Endodermal cell (in vitro differentiated cells): ENCODE measurements at places on chromosomes 7 and 10. TPM values are rescaled to one million over a fixed set of nuclear protein-coding genes. Genes with fewer than 3 reads are reported as not detected.

The MYL10 gene
- total RNA-seq = not detected in 3 replicates

The RELN gene
- total RNA-seq = 3.3 and 3.9 TPM in 2 replicates

The CEP55 gene
- 28.4 to 76.4 TPM (median 66.8 TPM) in 3 replicates for total RNA-seq

The NRAP gene
- 0.11 TPM in 2 replicates for total RNA-seq

GRCh38 chr10:85826377-85826776 is 540.2 kb downstream of the GRID1 start:
- no peak for DNase-seq

DNA sequence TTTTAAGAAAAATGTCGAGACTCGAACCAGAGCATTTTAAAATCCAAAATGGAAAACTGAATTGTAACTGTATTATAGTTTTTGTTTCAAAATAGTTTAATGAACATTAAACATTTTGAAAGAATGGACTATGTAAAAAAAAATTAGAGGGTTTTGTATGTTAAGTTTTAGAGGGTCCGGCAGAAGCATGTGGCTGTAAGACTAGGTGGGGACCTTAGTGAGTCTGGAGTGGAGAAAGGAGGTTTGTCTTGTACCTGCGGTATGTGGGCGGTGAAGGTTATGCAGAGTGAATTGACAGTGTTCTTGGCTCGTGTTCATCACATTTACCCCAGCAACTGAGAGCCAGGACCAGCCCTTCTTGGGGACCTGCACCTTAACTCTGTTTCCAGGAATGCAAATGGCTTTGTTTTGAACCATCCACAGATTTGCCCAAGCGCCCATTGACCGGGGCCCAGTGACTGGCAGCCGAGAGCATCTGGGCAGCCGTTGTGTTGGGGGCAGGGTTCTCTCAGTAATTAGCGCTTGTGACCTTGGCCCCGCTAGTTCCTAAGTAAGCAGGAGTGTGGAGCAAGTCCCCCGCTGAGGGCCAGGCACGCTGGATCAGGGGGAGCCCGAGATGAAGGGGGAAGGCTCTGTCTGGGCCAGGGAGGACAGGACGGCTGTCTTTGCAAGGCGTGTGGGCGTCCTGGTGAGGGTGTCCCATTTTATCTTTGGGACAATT is 1.4 kb upstream of the KLF6 start:
- peak; percentile 96 for DNase-seq

DNA sequence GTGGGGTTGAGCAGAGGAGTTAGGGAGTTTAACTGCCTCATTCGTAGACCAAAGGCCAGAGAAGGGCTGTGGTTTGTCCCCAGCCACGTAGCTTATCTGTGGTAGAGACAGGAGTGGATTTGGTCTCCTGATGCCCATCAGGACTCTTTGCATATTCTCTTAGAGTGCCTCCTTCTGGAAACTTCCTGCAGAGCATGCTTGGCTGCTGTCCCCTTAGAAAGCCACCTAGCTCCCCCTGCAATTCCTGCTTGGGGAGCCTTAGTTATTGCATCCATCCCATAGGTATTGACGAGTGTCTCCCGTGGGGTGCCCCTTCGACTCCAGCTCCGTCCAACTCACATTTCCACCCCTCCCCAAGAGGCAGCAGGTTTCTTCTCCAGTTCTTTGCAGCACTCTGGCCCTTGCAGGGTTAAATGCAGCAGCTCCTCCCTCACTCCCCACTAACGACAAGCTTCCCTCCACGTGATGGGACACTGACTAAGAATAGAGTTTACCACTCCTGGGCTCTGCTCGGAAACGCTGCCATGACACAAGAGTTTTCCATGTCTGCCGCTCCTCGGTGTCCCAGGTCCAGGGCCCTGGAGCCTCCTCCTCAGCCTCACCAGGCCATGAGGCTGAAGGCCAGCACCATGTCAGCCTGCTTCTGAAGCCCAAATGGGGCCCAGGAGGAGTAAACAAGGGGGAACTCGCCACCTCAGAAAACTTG is 147.8 kb upstream of the UNC5B start:
- no peak for DNase-seq

- DNase-seq = no peak
Measured at GRCh38 chr10:60353519-60354258, 36.0 kb downstream of the ANK3 start.

DNA sequence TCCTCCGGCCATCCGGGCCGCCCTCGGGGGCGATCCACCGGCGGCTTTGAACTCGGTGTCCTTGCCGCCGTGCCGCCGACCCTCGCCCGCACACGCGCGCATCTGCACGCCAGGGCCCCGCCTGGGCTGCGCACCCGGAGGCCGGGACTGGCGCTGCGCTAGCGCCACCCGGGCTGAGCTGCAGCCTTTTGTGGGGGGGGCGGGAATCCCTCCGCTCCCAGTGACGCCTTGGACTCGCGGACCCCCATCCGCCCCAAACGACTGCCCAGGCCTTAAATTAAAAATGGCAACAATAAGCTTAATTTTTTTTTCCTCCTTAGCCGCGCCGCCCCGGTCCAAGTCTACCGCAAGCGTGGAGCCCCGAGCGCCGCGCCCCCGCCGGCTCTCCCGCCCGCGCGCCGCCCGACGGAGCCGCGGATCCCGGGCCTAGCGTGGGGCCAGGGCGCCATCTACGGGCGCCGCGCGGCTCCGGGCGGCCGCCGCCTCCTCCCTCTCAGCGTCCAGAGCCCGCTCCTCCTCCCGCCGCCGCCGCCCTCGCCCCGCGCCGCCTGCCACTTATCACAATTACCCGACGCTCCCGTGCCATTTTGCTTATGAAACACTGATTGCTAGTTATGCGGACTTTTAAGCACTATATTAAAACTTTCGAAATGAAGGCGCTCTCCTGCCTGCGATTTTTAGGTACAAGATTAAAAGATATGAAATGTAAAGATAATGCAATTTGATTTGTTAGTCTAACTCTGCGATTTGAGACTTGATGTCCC is 7.5 kb upstream of the EBF3 start:
- DNase-seq = peak; percentile 85

DNA sequence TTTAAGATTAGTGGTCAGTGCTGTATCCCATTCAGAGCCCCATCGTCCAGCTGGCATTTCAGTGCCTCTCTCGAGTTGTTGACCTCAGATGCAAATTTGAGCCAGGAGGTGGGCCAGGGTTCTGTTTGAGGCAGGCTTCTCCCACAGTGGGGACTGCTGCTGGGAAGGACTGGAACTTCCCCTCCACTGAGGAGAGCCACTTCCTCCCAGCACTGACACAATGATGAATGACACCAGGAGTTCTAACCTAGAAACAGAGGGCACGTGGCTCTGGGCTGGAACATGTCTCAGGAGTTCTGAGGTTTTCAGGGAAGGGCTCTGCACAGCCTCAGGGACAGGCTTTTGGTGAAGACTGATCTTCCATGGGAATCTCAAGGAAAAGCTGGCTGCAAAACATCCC is 18.3 kb upstream of the BTBD16 start:
- peak; percentile 42 for DNase-seq

DNA sequence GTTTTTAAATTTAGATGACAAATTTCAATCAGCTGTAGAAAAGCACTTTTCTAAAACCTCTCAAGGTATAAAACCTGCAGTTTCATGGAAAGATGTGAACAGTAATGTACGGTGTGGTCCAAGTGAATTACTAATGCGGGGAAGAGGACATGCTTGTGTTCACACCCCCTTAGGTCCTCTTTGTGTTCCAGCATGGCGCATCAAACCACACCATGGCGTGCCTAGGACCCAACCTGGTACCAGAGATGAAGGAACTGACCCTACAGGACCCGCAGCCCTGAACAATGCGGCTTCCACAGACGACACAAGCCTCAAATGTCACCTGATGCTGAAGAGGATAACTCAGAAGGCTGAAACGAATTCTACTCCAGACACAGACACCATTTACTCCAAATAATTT is 81.3 kb upstream of the GPR22 start:
- DNase-seq = no peak

DNA sequence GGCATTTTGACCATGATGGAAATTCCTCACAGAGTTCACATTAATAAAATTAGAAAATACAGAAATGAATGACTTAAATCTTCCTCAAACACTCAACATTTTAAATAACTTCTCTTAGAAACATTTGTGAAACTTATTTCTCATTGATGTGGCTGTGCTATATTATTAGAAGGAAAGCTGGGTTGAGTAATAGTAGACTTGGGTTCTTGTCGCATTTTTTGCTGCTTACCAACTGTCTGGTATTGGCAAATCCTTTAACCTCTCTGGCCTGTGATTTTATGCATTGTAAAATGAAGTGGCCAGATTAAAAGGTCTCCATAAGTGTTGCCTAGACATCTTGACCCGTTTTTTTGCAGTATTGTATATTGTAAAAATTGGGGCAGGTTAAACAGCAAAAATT is 66.5 kb downstream of the VPS50 start:
- no peak for DNase-seq

DNA sequence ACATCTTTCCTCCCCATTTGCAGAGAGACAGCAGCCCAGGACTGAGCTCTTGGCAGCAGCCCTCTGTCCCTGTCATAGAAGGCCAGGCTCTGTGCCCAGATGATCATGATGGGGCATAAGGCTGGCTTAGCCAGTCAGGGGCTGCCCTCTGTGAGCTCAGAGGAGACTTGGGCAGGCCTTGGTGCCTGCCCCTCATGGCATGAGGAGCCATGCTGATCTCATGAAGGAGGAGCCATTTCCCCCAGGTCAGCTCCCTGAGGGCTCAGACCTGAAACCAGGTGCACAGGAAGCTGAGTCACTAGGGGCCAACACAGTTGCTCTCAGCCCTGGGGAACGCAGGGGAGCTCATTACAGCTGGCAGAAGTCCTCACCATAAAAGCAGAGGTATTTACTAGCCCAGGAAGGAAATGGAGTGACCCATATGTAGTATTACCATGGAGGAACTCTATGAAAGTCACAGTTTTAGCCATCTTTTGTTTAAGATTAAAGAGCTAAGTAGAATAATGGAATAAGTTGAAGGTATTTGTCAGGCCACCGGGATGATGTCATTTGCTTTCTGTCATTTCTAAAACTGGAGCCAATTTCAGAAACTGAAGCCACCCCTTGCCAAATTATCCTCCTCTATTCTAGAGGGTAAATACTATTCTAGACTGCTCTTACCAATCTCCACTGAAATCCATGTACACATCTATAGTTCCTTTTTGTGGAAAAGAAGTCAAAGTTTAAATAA is 362.4 kb upstream of the ZNF32 start:
- DNase-seq = no peak

DNA sequence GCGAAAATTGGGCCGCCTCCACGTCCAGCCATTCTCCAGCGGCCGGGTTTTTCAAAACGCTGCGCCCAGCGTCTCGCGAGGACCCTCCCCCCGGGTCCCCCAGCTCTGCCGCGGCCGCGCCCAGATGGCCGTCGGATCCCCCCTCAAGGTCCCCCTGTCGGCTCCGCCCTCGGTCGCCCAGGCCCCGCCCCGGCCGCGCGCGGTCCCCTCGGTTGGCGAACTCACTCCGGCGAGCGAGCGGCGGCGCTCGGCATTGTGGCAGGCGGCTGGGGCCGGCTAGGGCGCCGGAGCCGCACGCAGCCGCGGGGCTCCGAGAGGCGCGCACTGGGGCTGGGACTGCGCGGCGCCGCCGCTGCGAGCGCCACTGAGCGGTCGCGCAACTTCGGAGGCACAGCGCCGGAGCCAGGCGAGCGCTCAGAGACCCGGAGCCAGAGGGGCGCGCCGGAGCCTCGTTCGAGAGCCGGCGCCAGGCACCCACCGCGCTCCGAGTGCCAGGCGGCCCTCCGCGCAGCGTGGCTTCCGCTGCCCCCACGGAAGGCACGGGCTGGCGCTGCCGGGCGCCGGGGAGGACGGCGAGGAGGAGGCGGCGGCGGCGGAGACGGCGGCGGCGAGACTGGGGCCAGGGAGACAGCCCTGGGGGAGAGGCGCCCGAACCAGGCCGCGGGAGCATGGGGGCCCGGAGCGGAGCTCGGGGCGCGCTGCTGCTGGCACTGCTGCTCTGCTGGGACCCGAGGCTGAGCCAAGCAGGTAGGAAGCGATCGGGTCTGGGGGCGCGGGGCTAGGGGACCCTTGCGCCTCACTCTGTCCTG is at the start of gene UNC5B:
Gene UNC5B (plus strand): TSS at position 253 of the 809 bp plus-strand sequence. CDS start 416 bp downstream, at position 669.
- peak; percentile 96 for DNase-seq

GRCh38 chr7:144158861-144159260 is 24.4 kb upstream of the CTAGE4 start:
- DNase-seq = no peak

GRCh38 chr7:30018451-30018850 is 8.1 kb downstream of the FKBP14 start:
- DNase-seq = no peak

GRCh38 chr10:110783509-110784107 is 88.1 kb upstream of the PDCD4 start:
- DNase-seq = no peak

- no peak for DNase-seq
Measured at GRCh38 chr10:5254488-5254887, 57.9 kb downstream of the AKR1C4 start.

DNA sequence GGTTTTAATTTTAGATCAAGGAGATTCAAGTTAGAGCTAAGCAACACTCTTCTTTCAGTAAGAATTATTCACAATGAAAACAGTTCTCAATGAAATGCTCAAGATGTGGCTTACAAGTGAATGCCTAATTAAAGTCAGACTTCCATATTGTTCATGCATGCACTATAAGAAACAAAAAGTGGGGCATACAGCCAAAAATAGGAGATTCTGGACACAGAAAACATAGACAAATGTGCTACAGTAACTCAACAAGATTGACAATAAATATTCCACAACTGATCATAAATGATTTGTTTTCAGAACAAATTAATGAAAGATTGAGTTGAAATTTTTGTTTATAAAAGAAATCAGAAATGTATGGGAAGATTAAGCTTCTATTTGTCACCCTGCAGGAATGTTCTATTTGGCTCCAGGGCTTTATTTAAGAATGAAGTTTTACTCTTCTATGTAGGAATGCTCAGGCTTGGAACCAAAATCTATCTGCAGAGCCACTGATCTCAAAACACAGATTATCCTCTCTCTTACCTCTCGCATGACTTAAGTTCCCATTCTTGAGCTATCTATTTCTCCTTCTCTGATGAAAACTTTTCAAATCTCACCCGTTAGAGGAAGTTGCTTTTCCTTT is 89.0 kb upstream of the PIP4K2A start:
- no peak for DNase-seq

DNA sequence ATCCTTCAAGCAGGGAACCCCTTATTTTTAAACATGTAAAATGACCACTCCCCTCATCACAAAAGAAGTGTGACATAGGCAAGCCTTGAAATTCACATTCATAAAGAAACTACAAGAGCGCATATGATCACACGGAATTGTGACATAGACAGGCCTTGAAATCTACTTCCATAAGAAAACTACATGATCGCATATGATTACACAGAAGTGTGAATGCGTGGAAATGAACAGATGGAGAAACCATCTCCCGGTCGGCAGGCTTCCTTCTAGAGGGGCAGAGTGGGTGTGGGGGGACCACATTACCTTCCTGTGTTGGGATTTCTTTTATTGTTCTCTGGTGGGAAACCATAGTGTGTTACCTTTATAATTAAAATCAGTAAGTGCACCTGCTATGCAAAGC is 285.1 kb upstream of the ADARB2 start:
- no peak for DNase-seq

GRCh38 chr7:157136372-157136771 is 2.4 kb upstream of the UBE3C start:
- no peak for DNase-seq

GRCh38 chr10:33616956-33617355 is 282.5 kb upstream of the NRP1 start:
- no peak for DNase-seq

- no peak for DNase-seq
Measured at GRCh38 chr7:116897661-116898060, 35.3 kb downstream of the CAPZA2 start.

GRCh38 chr7:129494041-129494440 is 8.3 kb upstream of the SMKR1 start:
- DNase-seq = no peak
